ENCODE measurements at places on chromosomes 3 and 15.

- no peak for DNase-seq
Observed at GRCh38 chr3:159978353-159978752, 10.3 kb upstream of the IL12A start.

- DNase-seq, result no peak
Observed at GRCh38 chr15:60526127-60526616, 47.2 kb upstream of the ICE2 start.

DNA sequence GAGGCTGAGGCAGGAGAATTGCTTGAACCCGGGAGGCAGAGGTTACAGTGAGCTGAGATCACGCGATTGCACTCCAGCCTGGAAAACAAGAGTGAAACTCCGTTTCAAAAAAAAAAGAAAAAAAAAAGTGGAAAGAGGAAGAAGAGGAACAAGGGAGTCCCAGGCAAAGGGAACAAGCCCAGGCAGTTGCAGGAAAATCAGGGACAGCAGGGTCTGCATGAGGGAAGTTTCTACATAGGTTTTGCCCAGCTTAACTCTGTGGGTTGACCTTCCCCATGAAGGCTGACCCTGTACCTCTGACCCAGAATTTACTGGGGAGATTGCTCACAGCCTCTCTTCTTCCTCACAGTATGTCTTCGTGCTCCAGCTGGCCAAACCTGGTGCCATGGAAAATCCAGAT is 12.3 kb downstream of the RBP1 start:
- no peak for DNase-seq

DNA sequence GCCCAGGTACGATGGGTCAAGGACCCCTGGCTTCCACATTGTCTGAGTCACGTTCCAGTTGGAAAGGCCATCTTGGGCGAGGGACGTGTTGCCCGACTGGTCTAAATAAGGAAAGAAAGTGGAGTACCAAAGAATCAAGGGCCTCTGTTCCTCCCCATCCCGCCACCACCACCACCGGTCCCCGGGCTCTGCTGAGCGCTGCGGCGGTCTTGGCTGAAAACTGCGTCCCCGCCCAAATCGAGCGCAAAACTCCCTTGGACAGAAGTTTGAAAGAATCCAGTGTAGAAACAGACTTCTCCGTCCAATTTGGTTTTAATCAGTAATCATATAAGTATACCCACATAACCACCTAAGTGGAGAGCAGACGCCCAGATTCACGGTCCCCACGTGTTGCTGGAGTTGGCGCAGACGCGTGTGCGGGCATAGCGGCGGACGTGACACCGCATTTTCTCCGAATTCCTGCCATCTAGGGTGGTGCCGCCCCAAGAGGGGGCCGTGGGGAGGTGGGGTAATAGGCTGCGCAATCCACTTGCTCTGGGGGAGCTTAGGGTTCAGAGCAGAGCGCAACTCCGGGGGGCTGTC is 243.8 kb upstream of the TOPAZ1 start:
- DNase-seq, result no peak

- no peak for DNase-seq
Observed at GRCh38 chr3:186824430-186825139, 17.9 kb upstream of the ADIPOQ start.

DNA sequence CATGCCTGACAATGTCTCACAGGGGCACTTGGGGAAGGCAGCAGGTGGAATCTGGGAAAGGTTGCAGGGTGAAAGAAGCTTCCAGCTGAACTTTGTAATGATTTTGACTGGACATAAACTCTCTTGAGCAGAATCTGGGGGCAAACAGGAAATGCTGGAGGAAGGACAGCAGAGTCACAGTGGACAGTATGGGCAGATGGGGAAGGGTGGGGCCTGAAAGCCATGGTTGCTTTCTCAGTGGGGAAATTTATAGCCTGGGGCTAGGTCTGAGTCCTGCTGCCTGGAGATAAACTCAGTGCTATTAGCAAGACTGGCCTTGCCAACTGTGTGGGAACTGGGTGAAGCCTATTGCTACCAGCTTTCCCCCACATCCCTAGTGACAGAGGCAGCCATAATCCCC is 203.2 kb downstream of the OSBPL10 start:
- DNase-seq, result no peak

DNA sequence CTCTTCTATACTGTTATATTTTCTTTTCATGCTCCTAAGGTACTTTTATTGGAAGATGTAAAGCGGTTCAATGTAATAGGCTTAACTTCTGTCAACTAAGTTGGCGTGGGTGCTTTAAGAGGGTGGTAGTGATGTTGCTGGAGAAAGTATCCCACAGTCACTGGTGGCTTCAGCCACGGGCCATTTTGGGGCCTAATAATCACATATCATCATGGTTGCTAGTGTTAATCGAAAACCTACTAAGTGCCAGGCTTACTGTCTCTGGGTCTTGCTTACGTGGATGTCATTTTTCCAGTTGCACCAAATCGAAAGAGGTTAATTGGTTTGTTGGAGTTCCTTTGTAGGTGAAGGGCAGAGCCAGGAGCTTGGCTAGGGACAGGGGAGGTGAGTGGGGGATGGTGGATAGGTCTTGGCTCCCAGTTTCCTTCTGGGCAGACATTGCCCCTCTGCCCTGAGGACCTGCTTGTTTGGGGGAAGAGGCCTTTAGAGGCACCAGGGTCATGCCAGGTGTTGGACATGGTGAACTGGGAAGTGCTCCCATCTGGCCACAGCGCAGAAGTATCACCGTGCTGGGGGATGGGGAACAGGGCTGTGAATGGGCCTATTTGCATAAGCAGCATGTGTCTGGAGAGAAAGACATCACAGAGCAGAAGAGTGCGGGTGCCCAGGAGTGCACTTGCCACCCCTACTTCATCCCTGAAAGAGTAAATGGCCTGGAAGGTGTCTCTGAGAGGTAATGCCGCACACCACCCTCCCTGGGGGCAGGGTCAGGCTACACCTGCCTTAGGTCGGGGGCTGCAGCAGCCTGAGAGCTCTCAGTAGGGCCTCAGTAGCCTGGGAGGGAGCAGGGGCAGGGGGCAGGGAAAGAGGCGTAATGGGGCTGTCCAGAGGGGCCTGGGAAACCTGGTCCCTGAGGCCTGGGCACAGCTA is 62.4 kb upstream of the POLG start:
- no peak for DNase-seq

GRCh38 chr15:39315206-39315850 is 265.6 kb upstream of the THBS1 start:
- no peak for DNase-seq

DNA sequence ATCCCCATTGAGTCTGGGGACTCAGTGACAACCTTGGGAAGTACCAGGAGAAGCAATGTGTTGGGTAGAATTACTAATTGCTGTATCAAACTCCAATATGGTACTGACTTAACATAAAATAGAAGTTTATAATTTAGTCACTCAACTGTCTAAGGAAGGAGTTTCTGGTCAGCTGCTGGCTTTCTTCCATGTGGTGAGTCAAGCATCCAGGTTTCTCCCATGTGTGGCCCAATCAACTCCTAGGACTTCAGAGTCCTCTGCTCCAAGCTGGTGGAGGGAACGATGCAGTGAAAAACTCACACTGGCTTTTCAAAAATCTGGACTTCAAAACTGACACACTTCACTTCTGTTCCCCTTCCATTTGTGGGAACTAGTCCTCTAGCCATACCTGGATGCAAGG is 25.2 kb downstream of the WNT5A start:
- no peak for DNase-seq

- DNase-seq, result no peak
Observed at GRCh38 chr3:66404197-66404596, 96.6 kb downstream of the LRIG1 start.

DNA sequence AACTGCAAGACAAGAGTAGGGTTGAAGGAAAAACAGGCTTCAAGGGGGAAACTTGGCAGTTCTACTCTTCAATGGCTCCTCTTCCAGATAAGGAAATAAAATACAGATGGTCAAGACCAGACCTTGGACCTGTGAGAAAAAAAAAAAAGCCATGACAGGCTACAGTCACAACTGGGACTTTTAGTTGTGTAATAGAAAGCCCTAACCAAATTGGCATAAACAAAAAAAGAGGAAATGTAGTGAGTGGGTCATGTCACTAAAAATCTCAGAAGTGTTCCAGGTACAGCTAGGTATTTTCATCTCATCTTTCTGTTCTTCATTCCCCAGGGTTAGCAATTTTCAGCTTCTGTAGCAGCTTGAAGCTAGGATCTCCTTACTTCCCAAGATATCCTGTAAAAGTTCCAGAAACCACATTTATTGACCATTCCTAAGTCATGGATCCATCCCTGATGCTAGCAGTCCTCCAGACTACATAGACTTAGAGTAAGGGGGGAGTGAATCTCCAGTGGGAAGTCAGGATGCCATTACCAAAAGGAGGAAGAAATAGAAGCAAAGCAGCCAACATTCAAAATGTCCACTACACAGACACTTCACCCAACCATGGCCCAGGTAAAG is 61.0 kb upstream of the CSTA start:
- DNase-seq, result no peak

DNA sequence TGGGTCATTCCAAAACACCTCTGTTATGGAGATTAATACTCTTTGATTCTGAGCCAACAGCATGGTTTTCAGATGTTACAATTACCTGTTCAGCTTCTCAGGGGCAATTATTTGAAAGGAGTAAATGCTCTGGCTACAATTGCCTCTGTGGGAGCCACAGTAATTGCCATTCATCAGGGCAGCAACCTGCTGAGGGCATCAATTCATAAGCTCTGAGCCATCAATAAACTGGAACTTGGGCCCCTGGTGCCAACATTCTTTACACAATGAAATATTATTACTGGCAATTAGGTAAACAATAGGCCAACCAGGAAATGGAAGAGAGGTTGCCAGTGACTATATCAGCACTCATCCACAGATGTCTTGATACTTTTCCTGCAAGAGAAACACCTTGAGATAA is 660.8 kb downstream of the MECOM start:
- no peak for DNase-seq

- DNase-seq, result no peak
Observed at GRCh38 chr15:95146481-95146880, 915.1 kb downstream of the MCTP2 start.

DNA sequence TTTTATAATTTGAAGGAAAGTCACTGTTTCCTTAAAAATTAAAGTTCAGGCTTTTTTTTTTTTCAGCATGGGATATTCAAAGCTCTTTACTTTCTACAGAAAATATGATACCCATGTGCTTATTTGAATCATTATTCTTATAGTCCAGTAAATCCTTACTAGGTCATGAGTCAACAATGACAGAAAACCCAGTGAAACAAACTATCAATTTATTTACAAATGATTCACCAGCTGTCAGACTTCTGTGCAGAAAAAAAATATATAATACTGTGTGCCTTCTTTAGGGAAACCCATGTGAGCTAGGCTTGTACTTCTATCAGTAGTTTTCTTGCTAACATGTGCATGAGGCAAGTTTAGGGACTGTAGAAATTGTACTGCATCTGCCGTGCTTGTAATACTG is 1.2 kb downstream of the ACP3 start:
- DNase-seq, result no peak

DNA sequence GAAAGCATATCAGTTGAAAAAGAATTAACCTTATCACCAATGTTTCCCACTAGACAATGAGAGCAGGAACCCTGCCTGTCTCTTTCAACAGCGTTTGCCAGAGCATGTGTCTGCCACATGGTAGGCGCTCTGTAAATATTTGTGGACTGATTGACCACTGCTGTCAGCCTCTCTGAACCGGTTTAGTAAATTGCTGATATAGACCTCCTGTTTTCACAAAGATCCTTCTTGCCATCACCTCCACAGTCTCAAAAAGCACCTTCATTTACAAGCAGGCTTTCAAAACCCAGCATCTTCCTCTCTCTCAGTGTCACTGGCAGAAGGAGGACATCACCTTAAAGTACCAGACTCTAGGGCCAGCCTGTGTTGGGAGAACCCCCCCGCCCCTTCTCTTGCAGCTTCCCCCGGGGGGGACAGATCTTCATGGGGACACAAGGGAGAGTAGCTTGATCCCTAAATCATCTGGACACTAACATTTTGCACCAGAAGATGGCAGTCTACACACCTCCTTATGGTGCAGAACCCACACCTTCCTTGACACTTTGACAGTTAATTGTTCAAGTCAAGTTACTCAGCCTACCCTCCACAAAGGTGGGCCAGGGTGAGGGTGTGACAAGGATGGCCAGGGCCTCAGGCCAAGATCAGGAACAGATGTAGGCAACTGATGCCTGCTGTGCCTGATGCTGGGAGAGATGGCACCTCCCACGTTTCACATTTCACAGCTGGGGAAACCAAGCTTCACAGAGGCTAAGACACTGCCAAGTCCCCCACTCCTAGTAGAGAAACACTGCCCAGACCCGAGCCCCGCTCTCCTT is 37.8 kb upstream of the USP3 start:
- no peak for DNase-seq

GRCh38 chr3:195241592-195242355 is 29.2 kb downstream of the XXYLT1 start:
- no peak for DNase-seq

GRCh38 chr3:157921811-157922210 is 184.4 kb downstream of the SHOX2 start:
- no peak for DNase-seq

- DNase-seq, result no peak
Observed at GRCh38 chr15:38517312-38517975, 47.2 kb downstream of the RASGRP1 start.
